ENCODE measurements at places on chromosomes 5 and 9.

DNA sequence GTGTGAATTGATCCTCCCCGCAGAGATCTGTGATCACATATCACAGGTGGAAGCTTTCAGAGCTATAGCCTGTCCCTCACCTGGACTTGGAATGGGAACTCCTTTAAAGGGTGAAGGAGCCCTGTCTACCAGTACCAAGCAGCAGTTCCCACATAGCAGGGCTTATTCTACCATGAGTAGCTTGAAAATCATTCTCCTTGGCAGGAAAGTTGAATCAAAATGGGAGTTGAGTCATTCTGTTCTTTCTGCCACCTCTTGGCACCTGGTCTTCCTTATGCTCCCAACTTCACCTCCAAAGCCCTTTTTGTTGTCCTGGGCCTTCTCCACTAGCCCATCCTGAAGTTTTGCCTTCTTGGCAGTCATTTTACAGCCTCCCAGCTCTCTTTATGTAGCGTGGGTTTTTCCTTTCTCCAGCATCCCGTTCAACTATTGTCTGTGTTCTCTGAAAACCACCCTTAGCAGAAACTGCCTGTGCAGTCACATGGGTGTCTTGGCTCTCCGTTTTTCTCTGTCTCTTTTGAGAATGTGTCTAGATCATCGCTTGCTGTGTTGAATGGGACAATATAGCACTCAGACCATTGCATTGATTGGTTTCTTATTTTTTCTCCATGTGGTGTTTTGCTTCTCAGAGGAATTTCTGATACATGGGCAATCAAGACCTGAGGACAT, 222.2 kb downstream of the AOPEP start:
- no peak for DNase-seq

GRCh38 chr9:107868186-107868585, 378.6 kb upstream of the KLF4 start:
- DNase-seq = no peak

GRCh38 chr5:2334719-2335118, 416.8 kb downstream of the IRX2 start:
- no peak for DNase-seq

DNA sequence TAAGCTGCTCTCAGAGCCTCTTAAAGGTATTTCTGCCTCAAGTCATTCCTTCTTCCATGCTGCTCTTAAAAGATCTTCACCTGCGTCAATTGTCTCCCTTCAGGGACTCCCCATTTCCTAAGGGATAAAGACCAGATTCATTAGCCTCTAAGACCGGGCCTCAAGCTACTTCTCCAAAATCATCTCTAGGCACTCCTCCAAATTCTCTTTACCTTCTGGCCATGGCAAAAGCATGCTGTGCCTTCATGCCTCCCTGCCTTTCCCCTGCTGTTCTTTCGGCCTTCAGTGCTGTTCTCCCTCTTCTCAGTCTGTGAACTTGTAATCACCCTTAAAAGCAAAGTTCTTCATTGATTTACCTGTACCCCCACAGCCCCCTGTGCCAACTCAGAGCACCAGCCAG, 4.4 kb downstream of the TMOD1 start:
- no peak for DNase-seq

- no peak for DNase-seq
Measured at GRCh38 chr5:103298607-103299188, 40.1 kb downstream of the MACIR start.

GRCh38 chr9:133981958-133982681, 10.0 kb downstream of the VAV2 start:
- DNase-seq = no peak
